ENCODE measurements at places on chromosomes 7 and 10. TPM values are rescaled to one million over a fixed set of nuclear protein-coding genes. Genes with fewer than 3 reads are reported as not detected.
A peak's percentile ranks its signal among the peaks of the same experiment; 100 is the strongest.

GRCh38 chr10:130027716-130028464 is 63.8 kb upstream of the EBF3 start:
- no peak for DNase-seq

- DNase-seq: no peak
Observed at GRCh38 chr7:118079369-118079768, 104.6 kb upstream of the LSM8 start.

GRCh38 chr10:68566351-68566750 is 6.2 kb downstream of the TET1 start:
- DNase-seq: no peak

DNA sequence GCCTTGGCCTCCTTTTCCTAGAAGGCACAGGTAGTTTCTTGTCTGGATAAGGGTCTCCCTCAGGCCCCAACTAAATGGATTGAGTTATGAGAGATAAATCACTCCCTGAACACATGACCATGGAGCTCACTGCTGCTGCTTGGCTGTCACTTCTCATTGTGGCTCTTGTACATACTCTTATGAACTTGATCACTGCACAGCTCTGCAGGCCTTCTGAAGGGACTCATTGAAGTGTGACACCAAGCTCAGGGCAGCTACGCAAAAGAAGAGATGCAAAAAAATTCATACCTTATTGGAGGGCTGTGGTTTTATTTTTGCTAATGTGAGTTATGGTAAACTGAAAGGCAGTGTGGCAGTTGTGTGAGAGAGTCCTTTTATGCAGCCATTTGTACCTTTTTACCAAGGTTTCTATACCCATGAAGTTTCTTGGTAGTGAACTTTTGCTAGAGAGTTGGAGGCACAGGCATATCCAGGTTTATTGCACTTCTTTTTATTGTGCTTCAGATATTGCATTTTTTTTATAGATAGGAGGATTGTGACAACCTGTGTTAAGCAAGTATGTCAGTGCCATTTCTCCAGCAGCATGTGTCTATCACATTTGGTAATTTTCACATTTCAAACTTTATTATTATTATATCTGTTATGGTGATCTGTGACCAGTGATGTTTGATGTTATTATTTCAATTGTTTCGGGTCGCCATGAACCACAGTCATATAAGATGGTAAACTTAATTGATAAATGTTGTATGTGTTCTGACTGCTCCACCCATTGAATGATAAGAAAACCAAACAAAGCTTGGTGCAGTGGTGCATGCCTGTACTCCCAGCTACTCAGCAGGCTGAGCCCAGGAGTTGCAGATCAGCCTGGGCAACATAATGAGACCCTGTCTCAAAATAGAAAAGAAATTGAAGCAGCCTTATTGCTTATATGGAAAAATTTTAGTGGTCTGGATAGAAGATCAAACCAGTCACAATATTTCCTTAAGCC is 100.6 kb downstream of the LRRC4 start:
- DNase-seq: no peak

The CUBN gene
- 1.8 TPM for total RNA-seq

The HOXA5 gene
- not detected for total RNA-seq

DNA sequence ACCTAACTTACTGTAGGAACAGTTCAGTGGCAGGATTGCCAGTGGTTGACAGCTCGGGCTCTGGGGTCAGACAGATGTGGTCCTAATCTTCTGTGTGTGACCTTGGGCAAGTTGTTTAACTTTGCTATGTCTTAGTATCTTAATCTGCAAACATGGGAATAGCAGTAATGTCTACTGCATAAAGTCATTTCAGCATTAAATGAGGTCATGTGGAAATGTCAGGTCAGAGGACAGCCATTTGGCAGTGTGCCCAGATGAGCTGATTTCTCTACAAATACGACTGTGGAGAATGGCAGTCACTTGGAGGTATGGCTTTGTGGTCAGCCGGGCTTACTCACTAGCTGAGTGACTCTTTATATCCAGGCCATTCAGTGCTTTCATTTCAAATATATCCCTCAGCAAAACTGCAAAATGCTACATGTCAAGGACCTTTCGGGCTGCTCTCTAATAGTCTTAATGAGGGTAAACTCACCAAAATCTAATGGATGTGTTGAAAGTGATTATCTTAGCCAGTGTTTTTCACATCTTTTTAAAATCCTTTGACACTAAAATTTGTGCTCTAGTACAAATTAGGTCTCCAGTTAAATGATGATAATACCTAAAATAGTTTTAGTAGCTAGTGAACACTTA is 171.4 kb downstream of the ST7 start:
- DNase-seq: no peak

The C10orf67 gene
- not detected for total RNA-seq

- DNase-seq: peak; percentile 21
Observed at GRCh38 chr7:121714559-121715303, 158.2 kb upstream of the PTPRZ1 start.

DNA sequence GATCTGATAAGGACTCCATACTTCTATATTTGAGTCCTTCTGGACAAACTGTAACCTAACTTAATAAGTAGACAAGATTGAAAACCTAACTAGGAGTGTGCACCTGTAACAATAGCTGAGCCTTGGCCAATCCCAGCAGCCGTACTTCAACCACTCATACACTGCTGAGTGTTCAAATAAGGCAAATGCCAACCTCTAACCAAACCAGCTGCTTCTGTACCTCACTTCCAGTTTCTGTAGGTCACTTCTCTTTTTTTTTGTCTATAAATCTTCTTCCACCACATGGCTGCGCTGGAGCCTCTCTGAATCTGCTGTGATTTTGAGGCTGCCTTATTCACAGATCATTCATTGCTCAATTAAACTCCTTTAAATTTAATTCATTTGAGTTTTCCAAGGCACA is 753.2 kb downstream of the DNAJB9 start:
- DNase-seq: no peak

GRCh38 chr10:92692080-92692671 is 2.4 kb downstream of the HHEX start:
- DNase-seq: peak; percentile 71

DNA sequence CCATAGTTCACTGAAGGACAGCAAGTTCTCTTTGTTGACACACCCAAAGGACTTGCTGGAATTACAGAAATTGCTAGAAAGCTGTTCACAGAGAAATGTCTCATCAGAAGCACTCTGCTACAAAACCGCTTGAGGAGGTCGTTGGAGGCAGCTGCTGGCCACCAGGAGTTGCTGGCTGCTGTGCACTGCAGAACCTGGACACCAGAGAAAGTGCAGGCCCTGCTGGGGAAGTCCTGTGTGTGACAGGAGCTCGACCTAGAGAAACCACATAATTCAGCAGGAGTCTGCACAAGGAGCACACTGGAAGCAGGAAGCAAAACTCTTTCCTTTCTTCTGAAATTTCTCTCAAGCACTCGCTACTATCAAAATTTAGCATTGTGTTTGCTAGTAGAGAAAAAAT is 461.5 kb upstream of the GHITM start:
- DNase-seq: no peak

DNA sequence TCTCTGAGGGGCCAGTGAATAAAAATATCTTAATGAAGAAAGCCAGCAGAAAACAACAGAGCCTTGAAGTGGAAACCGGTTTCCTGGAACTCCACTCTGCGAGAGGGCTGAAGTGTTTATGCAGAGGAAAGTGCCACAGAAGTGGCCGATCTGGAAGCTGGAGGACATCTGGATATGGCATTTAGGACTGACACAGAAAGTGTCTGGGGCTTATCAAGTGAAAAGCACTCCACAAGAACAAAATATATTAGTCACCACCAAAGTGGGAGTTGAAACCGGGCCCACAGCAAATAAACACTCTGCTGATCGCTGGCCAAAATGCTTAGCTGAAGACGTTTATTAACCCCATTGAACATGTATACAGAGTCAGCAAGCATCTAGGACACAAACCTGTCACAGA is 7.8 kb downstream of the NOD1 start:
- no peak for DNase-seq

The ARHGEF5 gene
- 27.3 TPM for total RNA-seq

- no peak for DNase-seq
Observed at GRCh38 chr10:51340845-51341610, 266.7 kb downstream of the PRKG1 start.

DNA sequence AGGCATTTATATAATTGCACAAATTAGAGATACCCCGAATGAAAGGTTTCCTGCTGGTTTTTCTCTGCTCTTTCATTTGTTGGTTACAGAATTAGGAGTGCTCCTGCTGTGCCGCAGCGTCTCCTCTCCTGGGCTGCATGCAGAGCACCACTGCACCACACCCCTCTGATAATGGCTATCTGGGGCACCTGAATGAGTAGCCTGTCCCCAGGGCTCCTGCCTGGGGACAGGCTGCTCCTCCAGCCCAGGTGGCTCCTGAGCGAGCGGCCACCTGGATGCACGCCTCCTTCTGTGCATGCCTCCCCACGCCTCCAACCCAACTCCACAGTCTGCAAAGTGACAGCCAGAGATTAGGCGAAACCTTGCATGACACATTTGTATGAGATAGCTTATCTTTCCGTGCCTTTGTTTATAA is 242.6 kb upstream of the FZD8 start:
- DNase-seq: no peak

- no peak for DNase-seq
Observed at GRCh38 chr10:819326-819725, 112.2 kb downstream of the LARP4B start.

The LRIT1 gene
- total RNA-seq: 0.07 TPM

- DNase-seq: peak; percentile 42
Observed at GRCh38 chr7:30931161-30931928, 19.7 kb downstream of the AQP1 start.

DNA sequence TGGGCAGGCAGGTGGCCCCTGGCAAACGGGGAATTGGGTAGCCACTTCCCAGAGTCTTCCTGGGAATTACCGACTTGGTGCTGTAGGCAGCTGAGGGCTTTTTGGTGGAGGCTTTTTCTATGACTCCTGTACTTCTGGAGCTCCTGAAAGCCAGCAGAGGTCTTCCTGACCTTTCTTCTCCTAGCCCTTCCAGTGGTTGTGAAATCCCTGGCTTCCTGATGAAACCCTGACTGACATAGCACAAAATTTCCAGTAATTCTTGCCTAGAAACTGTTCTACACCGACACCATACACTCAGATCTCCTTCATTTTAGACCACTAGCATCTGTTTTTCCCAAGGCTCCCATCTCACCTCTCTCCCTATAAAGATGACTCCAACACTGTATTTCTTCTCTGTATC is 120.2 kb downstream of the STRA8 start:
- DNase-seq: no peak

The WDR11 gene
- 63.1 TPM for total RNA-seq

DNA sequence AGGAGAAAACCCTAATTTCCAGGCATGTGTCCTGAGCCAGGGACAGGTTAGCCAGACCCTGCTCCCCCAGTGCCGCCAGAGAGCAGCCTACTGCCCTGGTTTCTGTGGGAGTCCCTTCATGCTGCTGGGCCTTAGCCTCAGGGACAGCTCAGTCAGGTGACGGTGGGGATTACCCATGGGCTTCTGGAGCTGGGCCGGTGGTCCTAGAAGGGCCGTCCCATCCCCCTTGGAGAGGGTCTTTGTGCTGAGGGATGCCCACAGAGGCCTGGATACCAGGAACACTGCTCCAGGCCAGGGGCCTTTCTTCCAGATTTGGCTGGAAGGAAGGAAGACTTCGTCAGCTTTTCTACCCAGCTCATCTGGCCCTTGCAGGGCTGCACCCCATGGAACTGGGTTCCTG is 71.4 kb upstream of the ZNF722 start:
- no peak for DNase-seq

The PPP1R3C gene
- total RNA-seq: 1.6 TPM

- peak; percentile 46 for DNase-seq
Observed at GRCh38 chr7:102208826-102209225, 77.8 kb upstream of the SH2B2 start.

Data from GM23338 (cell line).